ENCODE measurements at places on chromosomes 7 and 10.
A peak's percentile ranks its signal among the peaks of the same experiment; 100 is the strongest.

DNA sequence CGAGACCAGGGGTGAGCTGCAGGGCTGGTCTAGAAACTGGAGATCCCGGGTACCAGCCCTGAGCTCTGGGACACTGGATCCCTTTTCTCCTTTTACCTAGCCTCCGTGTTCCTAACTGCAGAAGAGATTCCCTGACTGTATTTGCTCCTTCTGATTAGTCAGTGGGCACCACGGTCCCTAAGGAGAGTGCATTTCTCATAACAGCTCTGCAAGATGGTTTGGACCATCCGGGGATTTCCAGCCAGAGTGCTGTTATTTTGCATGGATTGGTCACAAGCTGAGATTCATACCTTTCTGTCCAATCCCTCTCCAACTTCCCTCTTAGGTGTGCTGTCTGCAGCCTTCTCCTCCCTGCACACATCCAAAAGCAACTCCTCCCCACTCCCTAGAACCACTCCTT lies 122.6 kb downstream of the MYL10 start:
- DNase-seq = no peak

DNA sequence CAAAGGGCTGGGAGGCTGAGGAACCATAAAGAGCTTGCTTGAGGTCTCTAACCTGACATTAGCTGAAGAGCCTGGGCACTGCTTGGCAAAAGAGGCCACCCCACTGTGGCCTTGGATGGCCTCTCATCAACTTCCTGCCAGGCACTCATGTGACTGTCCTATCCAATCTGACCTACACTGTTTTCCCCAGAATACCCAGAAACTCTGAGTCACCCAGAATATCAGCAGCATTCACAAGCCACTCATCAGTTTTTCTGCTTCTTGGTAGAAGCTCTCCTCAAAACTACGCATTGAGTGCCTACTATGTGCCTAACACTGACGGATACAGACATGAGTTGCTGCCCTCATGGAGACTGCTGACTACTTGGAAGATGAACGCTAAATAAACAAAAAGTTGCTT lies 4.1 kb upstream of the NT5C2 start:
- no peak for DNase-seq

- DNase-seq = no peak
These were observed 93.2 kb downstream of the DGKI start for GRCh38 chr7:137753575-137753947.

GRCh38 chr10:132427006-132427771 lies 30.2 kb downstream of the PWWP2B start:
- no peak for DNase-seq

- DNase-seq = no peak
These were observed 219.8 kb upstream of the BMPER start for GRCh38 chr7:33685503-33685902.

DNA sequence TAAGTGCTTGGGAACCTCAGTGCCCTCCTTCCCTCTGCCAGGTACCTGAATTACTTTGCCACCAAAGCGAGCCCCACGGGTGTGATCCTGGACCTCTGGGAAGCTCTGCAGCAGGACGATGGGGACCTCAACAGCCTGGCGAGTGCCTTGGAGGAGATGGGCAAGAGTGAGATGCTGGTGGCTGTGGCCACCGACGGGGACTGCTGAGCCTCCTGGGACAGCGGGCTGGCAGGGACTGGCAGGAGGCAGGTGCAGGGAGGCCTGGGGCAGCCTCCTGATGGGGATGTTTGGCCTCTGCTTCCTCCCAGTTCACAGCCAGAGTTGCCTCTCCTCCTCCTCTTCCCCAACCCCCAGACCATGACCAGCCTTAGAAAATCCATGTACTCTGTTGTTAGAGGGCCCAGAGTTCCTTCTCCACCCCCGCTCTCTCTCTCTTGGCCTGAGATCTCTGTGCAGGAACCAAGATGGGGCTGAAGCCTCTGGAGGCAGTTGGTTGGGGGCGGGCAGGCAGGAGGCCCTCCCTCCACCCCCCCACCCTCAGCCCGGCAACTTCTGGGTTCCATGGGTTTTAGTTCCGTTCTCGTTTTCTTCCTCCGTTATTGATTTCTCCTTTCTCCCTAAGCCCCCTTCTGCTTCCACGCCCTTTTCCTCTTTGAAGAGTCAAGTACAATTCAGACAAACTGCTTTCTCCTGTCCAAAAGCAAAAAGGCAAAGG lies 19.8 kb upstream of the SLC29A3 start:
- no peak for DNase-seq

GRCh38 chr10:17409170-17409733 lies 45.1 kb downstream of the ST8SIA6 start:
- peak; percentile 1 for DNase-seq

GRCh38 chr10:30455816-30456215 lies 21.8 kb downstream of the MAP3K8 start:
- DNase-seq = no peak

GRCh38 chr10:95245425-95246055 lies 45.3 kb downstream of the PDLIM1 start:
- no peak for DNase-seq

GRCh38 chr10:70738761-70739121 lies 46.4 kb downstream of the TBATA start:
- no peak for DNase-seq

- DNase-seq = no peak
These were observed 32.4 kb downstream of the BTBD16 start for GRCh38 chr10:122303271-122304053.

- no peak for DNase-seq
These were observed 18.3 kb upstream of the EFCAB10 start for GRCh38 chr7:105599551-105599950.

- no peak for DNase-seq
These were observed 72.9 kb upstream of the PRLHR start for GRCh38 chr10:118668228-118668952.

DNA sequence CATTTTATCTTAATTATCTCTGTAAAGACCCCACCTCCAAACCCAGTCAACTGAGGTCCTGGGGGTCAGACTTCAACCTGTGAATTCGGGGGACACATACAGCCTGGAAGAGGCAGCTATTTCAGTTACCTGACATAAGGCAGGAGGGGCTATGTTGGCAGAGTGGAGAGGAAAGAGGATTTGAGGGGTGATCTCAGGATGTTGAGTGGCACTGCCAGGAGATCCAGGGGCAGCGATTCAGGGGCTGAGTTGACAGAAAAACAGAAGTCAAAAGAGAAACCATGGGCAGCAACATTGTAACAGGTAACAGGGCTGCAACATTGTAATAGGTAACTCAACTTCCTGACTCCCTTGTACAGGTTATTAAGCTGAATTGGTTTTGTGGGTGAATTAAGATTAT lies 162.6 kb downstream of the ADARB2 start:
- no peak for DNase-seq

DNA sequence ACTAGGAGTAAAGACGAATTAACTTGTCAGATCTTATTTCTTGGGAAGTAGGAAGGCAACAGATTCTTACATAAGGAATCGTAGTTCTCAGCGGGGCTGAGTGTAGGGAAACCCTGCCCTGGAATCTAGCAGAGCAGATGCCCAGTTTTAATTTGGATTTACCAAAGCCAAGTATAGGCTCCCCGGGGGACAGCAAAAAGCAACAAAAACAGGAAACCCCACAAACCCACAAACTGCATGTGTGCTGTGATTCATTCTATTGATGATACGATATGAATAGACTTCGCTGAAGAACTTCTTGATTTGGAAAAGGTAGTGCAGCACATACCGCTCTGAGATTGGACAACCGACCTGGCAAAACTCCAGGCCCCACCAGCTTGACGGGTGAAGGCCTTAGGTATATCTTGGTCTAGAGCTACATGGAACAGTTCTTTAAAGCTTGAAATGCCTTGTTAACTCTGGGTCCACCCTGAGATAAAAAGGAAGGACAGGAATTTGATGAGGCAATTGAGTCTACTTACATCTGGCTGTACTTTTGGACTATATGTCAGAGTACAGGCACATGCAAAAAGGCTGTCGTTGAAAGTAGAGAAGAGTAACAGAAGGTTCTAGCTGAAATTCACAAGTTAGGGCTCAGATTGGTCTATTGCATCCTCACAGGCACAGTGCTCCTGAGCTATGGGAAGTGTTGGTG lies 49.1 kb downstream of the STRA8 start:
- no peak for DNase-seq

GRCh38 chr10:10942441-10942840 lies 75.2 kb upstream of the CELF2 start:
- DNase-seq = no peak

DNA sequence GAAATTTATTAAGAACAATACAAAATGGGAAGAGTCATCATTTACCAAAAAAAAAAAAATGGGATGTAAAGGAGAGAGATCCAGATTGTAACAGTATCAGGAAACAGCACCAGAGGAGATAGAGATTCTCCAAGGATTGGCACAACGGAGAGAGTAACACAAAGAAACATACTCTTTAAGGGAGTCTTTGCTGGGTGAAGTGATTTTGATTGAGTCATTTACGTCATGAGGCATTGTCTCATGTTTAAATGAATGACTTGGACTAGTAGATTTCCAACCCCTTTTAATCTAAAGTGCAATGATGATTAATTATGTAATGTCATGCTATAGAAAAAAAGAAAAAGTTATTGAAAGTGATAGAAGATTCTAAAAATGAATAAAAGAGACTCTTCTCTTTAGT lies 68.8 kb downstream of the ITGB8 start:
- DNase-seq = no peak

DNA sequence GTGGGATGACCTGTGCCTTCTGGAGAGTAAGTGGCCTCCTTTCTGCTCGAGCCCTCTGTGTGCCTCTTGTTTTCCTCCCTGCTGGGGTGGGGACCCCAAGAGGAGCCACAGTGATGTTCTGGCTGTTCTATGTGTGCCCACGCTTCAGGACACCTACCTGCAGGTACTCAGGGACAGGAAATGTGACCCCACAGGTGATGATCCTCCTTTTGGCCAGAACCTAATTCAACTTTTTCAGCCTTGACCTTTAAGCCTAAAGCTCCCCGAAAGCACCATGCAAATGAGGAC lies 70.3 kb downstream of the VWA2 start:
- DNase-seq = no peak

- no peak for DNase-seq
These were observed 54.2 kb upstream of the SVIL start for GRCh38 chr10:29689001-29689400.

- no peak for DNase-seq
These were observed 7.3 kb upstream of the ELFN1 start for GRCh38 chr7:1662767-1663166.

DNA sequence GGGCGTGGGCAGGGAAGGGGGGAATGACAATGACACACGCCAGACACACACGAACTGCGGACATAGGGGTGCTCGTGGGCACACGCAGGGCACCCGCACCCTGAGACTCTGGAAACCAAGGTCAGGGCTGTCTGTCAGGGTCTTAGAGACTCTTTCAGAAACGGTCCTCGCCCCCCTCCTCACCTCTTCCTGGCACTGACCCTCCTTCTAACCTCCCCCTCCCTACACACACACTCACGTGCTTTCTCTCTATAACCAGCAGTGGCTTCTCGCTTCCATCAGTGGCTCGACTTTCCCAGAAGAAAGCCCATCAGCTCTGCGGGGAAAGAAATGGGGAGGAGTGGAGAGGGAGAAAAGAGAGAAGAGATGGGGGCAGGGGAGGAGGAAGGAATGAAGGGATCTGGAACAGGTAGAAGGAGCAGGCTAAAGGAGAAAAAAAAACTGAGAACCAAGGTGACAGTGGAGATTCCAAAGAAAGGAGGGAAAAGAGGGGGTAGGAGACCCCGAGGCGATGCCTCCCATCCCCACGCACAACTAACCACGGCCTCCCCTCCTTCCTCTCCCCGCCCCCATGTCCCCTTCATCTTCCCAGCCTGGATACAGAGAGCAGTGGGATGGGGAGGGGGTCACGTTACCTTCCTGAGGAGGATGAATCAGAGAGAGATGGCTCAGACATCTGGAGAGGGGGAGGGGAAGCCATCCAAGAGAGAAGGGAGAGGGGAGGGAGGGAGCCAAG lies 1.7 kb upstream of the VGF start:
- DNase-seq = no peak

DNA sequence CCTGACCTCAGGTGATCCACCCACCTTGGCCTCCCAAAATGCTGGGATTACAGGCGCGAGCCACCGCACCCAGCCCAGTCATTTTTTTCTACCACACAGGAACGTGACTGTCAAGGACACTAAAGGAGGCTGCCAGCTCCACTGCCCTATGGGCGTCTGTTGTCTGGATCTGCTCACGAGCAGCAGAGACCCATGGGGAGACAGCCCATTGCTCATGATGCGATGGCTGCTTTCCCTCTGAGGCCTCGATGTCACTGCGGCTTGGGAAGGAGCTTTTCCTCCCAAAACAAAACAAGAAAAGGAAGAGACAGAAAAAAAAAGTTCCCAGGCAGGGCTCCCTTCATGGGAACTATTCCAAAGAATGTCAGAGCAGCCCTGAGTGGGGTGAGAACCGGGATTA lies 70.5 kb downstream of the DENND2A start:
- no peak for DNase-seq

DNA sequence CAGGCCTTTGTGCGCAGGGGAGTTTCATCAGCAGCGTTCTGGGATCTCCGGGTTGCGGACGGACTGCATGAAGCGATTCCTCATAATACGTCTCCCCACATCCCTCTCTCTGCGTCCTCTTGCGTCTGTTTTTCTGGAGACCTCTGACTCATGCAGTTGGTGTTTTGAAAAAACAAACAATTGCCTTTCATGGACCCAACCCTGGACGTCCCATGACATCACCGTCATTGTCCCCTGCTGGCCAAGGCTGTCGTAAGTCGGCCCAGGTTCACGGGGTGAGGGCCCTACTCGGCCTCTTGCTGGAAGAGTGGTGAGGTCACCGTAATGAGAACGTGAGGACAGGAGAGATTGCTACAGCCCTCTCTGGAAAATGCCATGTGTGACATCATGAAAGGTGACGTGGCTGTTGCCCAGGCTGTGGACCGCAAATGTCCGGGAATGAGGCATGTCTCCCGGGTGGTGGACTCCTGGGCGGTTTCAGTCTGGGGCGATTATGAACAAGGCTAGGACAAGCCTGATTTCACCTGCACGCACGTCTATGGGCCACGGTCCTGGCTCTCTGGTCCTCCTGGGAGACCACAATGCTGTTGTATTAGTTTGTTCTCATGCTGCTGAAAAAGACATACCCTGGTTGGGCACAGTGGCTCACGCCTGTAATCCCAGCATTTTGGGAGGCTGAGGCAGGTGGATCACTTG lies 9.8 kb upstream of the MAFK start:
- DNase-seq = no peak

All from activated naive CD4-positive, alpha-beta T cell (primary cell).